ENCODE measurements at places on chromosomes 3 and 15. TPM values are rescaled to one million over a fixed set of nuclear protein-coding genes. Genes with fewer than 3 reads are reported as not detected.

Gene CCDC191
- 3.1 TPM for total RNA-seq

Gene GATM
- total RNA-seq = 5.4 TPM

Gene ZPLD1
- total RNA-seq = 0.60 TPM

Gene CEMIP
- 3.6 TPM for total RNA-seq

Gene C3orf20
- not detected for total RNA-seq

Gene GOLGA6L4
- total RNA-seq = 3.3 TPM

Gene SLC28A2
- not detected for total RNA-seq

Gene POLQ
- 1.3 TPM for total RNA-seq

Gene FAM81A
- total RNA-seq = 0.94 TPM

Gene MEGF11
- total RNA-seq = 0.16 TPM

Gene SAMD7
- total RNA-seq = not detected

Gene PRR20G
- not detected for total RNA-seq

Gene KY
- not detected for total RNA-seq

Gene PTPN23
- total RNA-seq = 40.4 TPM

Gene SACM1L
- 41.2 TPM for total RNA-seq

Gene CEP19
- total RNA-seq = 3.3 TPM

Gene KLHL40
- total RNA-seq = not detected

Gene RBP2
- total RNA-seq = not detected

Gene SCN11A
- 0.20 TPM for total RNA-seq

Gene SERPINI2
- total RNA-seq = 0.32 TPM

Gene HERC2
- total RNA-seq = 61.5 TPM

Gene ANKUB1
- total RNA-seq = not detected

Gene ELL3
- 3.8 TPM for total RNA-seq

Gene TEX55
- not detected for total RNA-seq

Gene MYZAP
- 0.41 TPM for total RNA-seq

Gene INKA1
- 2.7 TPM for total RNA-seq
